ENCODE measurements at places on chromosomes 1 and 21.

DNA sequence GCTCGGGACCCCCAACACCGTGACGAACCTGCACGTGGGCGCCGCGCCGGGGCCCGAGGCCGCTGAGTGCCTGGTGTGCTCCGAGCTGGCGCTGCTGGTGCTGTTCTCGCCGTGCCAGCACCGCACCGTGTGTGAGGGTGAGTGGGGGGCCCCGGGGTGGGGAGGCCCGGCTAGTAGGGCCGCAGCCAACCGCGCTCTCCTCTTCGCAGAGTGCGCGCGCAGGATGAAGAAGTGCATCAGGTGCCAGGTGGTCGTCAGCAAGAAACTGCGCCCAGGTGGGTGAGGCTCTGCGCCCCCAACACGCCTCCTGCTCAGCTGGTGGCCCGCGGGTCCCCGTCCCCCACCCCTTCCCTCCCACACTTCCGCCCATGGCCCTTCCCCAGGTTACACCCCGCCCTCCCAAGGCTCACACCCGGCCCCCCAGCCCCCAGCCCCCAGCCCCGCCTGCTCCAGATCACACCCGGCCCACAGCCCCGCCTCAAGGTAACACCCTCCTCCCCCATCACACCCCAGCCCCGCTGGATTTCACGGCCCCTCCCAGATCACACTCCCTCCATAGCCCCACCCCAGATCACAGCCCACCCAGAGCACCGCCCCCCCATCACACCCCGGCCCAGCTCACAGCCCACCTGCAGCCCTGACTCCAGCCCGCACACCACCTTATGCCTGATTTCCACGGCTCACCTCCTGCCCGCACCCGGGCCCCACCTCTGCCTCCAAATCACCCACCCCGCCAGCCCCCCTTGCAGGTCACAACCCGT lies 2.4 kb upstream of the MMP23B start:
- DNase-seq, result peak; percentile 77

GRCh38 chr21:45644041-45644906 lies 749 bp downstream of the PCBP3 start:
- DNase-seq, result peak; percentile 53

GRCh38 chr21:43345746-43346409 lies 81.1 kb downstream of the SIK1 start:
- DNase-seq, result peak; percentile 73

DNA sequence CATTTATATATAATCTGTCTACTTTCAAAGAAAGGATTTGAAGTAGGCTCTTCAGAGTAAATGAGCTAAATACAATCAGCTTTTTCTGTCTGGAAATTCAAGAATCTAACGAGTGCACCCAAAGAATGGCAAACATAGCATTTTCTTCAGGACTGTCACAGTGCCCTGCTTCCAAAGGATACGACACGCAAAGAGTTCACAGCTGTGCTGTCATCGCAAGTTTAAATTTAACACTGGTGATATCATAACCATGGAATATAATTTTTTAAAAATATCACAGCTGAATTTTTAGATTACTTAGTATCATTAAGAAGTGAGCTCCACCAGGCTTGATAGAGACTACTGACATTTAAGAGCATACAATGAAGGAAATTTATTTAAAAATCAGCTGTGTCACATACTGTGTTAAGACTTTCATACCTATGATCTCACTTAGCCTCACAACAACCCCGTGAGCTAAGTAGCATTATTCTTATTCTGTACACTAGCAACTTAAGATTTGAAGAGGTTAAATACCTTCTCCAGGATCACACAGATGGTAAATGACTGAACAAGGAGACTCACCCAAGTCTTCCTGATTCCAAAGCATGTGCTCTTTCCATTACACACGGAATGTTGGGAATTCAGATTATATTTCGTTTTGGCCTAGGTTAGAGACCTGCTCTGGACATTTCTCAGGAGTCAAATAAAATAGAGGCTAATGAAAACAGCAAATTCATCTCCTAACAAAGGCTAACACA lies 46.2 kb upstream of the PRRX1 start:
- DNase-seq, result no peak

- no peak for DNase-seq
These were observed 199.2 kb upstream of the ST6GALNAC5 start for GRCh38 chr1:76668046-76668445.

DNA sequence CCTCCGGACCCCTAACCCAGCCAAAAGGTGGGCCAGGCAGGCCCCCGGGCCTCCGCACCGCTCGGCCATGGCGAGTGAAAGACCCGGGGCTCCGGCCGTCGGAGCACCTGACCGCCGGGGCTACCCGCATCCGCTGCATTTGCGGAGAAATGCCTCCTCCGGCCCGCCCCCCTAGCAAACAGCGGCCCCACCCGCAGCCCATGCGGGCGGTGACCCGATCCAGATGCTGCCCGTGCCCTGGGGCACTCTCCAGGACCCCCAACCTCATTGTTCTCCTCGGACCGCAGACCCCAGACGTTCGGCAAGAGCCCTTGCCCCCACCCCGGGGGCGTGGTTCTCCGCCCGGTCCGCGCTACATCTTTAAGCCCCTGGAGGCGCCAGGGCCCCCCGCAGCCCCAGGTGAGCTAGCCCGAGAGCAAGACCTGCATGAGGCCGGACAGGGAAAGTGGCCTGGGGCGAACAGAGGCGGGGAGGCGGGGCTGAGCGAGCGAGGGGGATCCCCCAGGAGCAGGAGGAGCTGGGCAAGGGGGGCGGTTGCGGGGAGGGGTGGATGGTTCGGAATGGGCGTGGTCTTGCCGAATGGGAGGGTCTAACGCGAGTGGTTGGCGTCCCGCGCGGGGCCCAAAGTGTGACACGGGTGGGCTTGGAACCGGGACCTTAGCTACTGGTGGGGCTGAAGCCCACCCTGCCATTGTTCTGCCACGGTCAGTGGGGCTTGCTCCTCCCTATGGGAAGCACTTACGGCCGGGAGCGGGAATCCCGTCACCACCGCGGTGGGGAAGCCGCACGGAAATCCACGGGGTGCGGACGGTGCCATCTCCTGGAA lies 6.3 kb upstream of the CRYBG2 start:
- peak; percentile 63 for DNase-seq

DNA sequence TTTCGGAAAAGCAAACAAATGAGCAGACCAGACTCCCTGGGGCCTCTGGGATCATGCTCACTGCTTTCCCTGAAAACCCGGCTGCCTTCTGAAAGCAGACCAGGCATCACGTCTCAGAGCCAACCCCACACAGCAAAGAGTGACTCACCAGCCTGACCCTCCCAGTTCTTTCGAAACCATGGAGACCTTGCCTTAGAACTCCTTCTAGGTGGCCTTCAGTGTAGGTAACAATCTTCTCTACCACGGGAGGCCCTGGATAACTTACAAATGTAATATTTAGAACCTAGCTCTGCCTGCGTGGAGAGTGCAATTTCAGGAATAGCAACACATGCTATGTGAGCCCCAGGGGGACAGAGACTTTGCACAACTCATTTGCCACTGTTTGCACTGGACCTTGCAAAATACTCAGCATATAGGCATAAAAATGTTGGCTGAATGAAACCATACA lies 105.2 kb downstream of the SUSD4 start:
- no peak for DNase-seq

DNA sequence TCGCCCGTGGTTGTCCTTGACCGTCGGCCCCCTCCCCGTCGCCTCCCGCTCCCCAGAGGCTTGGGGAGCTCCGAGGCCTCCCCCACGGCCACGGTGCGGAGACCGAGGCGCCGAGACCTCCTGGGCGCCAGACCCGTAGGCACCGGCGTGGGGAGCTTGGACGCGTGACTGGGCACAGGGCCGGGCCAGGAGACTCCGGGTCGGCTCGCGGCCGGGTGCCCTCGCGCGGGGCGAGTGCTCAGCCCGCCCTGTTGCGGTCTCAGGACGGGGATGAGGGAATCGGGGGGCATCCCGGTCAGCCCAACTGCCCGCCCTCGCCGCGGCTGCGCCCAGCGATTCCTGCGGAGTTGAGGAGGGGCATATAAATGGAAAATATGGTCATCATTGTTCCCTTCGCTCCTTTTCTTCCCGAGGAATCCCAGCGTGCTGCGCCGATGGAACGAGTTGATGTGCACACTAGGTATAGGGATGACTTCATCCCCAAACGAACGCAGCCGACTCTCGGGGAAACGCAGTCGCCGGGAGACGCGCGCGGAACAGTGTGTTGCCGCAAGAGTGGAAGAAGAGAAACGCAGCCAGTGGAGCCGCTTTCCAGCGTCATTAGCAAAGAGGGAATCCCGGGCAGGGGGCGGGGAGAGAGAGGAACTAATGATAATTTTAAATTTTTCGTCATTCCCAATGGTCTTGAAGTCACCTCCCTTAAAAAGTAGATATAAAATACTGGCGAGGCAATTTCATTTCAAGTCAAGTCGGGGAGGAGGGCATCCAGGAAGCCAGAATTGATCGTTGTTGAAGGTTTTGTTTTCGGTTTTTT lies 747 bp upstream of the ENAH start:
- DNase-seq, result peak; percentile 49

GRCh38 chr1:114384922-114385321 lies 126.1 kb downstream of the TRIM33 start:
- no peak for DNase-seq

DNA sequence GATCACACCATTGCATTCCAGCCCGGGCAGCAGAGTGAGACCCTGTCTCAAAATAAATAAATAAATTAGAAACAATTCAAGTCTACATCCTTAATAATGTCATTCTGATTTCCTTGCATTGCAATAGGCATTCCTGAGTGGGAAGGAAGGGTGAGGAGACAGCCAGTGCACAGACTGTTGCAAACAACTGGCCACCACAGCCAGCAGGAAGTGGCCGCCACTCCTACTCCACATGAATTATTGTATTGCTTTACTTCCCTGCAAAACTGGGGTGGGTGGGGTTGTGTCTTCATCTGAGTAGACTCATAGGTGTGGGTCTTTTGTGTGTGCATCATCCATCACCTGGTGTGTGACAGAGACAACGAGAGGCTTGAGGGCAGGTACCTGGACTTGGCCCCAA lies 60.1 kb downstream of the OPTC start:
- no peak for DNase-seq

GRCh38 chr1:217622042-217622441 lies 8.8 kb downstream of the GPATCH2 start:
- no peak for DNase-seq

DNA sequence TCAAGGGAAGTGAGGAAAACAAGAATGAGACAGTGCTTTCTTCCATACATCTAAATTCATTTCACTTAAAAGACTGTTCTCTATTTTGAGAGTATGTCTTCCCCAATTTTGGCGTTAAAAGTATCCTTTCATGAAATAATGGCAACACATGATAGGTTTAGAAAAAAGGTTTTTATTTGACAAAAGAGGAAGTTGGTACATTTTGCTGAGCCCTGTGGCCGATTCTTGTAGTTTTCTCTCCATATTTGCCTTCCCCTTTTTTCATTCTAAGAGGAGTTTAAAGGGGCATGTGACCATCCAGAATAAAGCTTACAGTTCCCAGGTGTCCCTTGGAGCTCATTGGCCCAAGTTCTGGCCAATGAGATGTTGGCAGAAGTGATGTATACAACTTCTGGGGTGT lies 140.4 kb upstream of the KCNE2 start:
- DNase-seq, result no peak

All from activated CD4-positive, alpha-beta T cell treated with anti-CD3 and anti-CD28 coated beads for 36 hours (primary cell).